ENCODE measurements at places on chromosomes 4 and X.

DNA sequence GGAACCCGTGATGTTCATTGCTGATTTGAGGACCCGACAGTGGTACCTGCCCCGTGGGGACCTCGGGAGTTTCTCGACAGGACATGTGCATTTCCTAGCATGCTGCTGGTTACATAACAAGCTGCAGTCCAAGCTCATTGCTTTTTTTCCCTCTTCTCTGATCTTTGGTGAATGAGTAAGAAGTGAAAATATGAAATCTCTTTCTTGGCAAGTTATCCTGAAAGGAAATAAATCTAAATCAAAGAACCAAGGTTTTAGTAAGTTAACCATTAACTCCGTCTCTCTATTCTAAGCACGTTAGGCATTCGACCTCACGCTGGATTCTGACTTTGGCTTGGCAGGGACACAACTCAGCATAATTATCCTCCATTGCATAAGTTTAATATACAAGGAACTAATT, 86.6 kb downstream of the STK32B start:
- DNase-seq, result peak; percentile 18

DNA sequence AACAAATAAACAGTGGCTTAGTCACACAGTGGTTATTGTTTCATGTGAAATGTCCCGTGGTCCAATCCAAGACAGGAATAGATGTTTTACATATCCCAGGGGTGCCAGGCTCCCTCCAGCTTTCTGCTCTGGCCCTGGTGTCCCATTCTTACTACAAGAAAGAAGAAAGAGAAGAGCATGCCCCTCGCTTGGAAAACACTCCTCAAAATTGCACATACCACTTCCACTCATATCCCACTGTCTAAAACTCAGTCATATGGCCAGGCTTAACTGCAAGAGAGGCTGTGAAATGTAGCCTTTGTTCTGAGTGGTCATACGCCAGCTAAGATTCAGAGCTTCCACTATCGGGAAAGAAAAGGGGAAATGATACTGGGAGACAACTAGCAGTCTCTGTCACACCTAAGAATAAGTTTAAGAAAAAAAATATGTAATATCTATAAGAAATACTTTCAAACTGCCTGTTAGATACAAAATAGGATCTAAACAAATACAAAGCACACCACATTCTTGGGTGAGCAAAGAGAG, 306.8 kb upstream of the FAM241A start:
- no peak for DNase-seq

DNA sequence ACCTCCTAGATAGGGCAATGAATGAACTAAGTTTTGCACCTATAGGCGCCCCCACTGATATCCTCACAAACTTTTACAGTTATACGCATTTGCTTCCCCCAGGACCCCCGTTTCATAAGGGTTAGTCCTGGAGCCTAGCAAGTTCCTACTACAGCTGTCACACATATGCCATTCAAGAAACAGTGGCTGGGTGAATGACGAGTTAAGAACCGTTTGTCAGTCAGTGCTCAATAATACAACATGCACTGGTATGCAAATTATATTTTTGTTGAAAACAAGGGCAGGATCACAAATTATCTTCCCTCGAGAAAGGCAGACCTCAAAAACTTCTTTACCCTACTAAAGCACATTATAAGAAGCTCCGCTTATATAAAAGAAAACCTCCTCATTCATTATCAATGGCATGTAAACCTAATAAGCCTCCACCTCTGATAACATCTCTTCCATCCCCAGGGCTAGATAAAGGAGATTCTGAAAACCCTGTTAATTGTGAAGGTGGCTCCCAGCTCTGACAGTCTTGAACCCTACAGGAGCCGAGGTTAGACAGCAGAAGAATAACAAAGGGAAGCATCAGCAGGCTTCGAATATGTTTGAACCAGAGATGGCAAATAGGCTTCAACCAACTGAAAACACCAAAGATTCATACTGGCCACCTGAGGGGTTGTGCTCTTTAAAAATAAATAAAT, 40.3 kb downstream of the AFAP1 start:
- DNase-seq, result no peak

DNA sequence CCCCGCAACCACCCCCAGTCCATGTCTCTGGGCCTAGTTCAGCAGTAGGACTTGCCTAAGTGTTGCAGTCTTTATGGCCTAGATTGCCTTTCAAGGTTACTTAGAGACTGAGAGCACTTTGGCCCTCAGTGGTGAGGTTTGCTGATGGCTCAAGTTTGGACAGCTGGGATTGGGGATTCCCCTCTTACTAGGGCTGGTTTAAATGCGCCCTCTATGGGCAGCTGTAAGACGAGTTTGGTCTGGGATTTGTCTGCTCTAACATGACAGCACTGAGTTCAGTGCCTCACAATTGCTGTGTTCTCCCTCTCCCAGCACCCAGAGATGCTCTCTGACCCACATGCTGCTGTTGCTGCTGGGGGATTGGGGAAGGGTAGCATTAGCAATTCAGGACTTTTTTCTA, 23.1 kb downstream of the DACH2 start:
- DNase-seq, result no peak

DNA sequence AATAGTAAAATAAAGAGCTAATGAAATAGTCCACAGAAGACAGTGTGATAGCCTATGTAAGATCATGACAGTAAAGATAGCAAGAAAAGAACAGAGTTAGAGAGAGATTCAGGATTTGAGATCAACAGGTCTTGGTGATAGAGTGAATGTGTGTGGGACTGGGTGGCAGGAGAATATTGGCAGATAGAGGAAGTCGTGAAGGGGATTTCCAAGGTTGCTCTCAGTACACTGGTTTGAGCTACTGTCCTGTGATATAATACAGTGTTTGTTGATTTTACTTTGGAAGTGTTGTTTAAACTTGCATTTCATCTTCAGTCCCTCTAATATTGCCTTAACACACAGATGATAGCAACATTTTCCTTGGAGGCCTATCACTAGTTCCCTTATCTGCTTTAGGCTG, 44.1 kb downstream of the DTHD1 start:
- no peak for DNase-seq

DNA sequence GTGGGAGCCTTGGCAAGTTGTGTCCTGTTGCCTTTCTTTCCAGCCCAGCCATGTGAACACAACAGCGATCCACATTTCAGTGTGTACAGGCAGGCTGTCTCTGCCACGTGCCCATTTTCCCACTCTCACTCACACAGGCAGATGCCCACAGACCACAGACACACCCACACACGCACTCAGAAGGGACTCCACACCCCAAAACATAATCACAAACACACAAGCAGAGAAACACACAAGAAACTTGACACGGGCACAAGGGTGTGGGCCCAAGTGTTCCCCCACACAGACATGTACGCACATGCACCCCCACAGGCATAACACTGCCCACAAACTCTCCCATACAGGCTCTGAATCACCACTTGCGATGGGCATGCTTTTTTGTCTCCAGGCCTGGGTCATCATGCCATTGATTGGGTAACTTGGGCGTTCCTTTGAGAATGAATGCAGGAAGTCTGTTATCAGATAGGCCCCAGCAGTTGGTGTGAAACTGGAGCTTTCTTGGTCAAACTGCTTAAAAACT, 84.3 kb downstream of the NBDY start:
- no peak for DNase-seq

GRCh38 chrX:111322231-111322855, 52.1 kb upstream of the CAPN6 start:
- no peak for DNase-seq

DNA sequence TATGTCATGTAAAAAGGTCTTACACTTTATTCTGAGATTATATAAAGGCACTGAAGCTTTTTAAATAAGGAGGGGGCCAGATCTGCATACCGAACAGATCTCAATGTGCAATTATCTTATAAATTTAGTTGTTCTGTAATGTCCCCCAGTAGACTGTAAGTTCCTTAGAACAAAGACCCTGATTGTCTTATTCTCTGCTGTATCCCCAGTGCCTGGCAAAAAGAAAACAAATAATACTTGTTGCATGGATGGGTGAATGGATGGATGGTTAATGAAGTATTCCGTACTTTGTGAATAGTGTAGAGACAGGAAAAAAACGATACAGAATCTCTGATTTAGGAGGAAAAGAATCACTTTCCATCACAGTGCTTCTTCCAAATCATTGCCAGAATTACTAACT, 141.5 kb downstream of the CHM start:
- DNase-seq, result no peak

GRCh38 chr4:158970812-158971211, 132.1 kb upstream of the RAPGEF2 start:
- no peak for DNase-seq

GRCh38 chrX:154444755-154445246, 860 bp downstream of the FAM50A start:
- no peak for DNase-seq
